Tibial nerve (tissue), 4 donors: ENCODE measurements at places on chromosomes 1 and 21. TPM values are rescaled to one million over a fixed set of nuclear protein-coding genes. Genes with fewer than 3 reads are reported as not detected.
A peak's percentile ranks its signal among the peaks of the same experiment; 100 is the strongest.

GRCh38 chr1:42974767-42975437 is 16.2 kb upstream of the SLC2A1 start:
- DNase-seq, result peak; percentile 33

Gene WDR47
- total RNA-seq, result 14.1 TPM

Gene GUCA2B
- total RNA-seq, result not detected

DNA sequence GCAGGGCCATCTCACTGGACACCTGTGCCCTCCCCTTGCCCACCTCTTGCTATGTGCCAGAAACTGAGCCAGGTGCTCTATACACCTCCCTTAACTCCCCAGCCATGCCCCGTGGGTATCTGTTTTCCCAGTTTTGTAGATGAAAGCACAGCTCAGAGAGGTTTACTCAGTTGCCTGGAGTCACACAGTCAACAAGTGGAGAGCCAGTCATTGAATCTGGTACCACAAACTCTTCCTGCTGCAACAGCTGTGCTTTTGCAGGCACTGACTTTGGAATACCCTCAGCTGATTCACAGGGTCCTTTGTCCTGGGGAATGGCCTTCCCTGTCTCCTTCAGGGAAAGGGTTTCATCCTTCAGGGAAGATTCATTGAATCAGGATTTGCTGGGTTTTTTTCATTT is 22.1 kb downstream of the PAX7 start:
- no peak for DNase-seq

Gene GNB1
- 150 TPM for total RNA-seq

GRCh38 chr1:215282557-215282956 is 200.0 kb downstream of the KCNK2 start:
- DNase-seq, result no peak

Gene G0S2
- total RNA-seq, result 60.8 TPM

Gene AMPD1
- not detected for total RNA-seq

DNA sequence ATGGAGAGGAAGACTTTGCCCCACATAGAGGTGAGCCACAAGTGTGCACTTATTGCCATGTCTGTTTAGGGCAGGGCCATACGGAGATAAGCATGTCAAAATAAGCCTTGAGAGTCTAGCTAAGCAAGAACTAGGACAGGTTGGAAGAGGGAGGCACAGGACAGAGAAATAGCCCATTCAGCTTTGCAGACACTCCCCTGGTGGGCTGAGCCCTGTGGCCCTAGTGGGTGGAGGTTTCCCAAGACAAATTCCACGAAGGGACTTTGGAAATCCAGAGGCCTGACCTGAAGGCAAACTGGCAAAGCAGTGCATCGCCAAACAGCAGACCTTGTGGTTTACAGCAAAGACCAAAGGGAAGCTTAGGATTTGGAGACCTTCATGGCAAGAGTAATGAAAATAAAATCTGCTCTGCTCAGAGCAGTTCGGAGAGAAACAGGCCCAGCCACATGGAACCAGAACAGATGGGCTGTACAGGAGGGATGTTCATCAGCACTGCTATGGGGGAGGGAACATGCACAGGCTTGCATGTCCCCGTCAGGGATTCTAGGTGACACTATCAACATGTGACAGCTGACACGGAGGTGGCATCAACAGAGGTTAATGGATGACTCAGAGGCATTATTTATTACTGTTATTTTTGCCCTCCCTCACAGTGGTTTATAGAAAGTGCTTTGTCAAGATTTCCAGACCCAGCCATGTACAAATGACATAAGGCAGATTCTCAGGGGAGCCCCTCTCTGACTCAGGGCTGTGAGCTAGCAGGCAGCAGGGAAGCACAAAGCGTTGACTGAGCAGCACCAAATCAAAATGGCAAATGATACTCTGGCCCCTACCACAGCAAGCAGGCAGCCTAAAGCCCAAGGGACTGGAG is 90.1 kb upstream of the IRF2BP2 start:
- DNase-seq, result peak; percentile 52

- no peak for DNase-seq
These were observed 5.9 kb upstream of the ZNF124 start for GRCh38 chr1:247177755-247178154.

- DNase-seq, result no peak
These were observed 5.5 kb downstream of the SCNN1D start for GRCh38 chr1:1285611-1286311.

- DNase-seq, result no peak
These were observed 19.3 kb downstream of the SERTAD4 start for GRCh38 chr1:210251680-210252490.

Gene FCER1G
- 190 TPM for total RNA-seq

Gene HDAC1
- 43.5 TPM for total RNA-seq
